Thymus (tissue), 14 donors: ENCODE measurements at places on chromosomes 13 and 19. TPM values are rescaled to one million over a fixed set of nuclear protein-coding genes. Genes with fewer than 3 reads are reported as not detected.

Gene WDR87
- under 0.01 TPM for total RNA-seq

Gene ZNF345
- total RNA-seq: 6.9 TPM

Gene PCDH9
- 5.0 TPM for total RNA-seq

Gene RHPN2
- 5.1 TPM for total RNA-seq

GRCh38 chr19:30395283-30395682 is 23.1 kb downstream of the ZNF536 start:
- no peaks in the 10 kb centered on the region for H3K4me1 ChIP-seq
- H3K36me3 ChIP-seq: no peaks in the 10 kb centered on the region
- H3K27ac ChIP-seq: no peak overlapping the region

GRCh38 chr13:104327211-104327610 is 1261.0 kb upstream of the SLC10A2 start:
- no peak overlapping the region for H3K4me3 ChIP-seq
- H3K36me3 ChIP-seq: no peaks in the 10 kb centered on the region
- no peak overlapping the region for H3K27ac ChIP-seq
- H3K27me3 ChIP-seq: no peaks in the 10 kb centered on the region

DNA sequence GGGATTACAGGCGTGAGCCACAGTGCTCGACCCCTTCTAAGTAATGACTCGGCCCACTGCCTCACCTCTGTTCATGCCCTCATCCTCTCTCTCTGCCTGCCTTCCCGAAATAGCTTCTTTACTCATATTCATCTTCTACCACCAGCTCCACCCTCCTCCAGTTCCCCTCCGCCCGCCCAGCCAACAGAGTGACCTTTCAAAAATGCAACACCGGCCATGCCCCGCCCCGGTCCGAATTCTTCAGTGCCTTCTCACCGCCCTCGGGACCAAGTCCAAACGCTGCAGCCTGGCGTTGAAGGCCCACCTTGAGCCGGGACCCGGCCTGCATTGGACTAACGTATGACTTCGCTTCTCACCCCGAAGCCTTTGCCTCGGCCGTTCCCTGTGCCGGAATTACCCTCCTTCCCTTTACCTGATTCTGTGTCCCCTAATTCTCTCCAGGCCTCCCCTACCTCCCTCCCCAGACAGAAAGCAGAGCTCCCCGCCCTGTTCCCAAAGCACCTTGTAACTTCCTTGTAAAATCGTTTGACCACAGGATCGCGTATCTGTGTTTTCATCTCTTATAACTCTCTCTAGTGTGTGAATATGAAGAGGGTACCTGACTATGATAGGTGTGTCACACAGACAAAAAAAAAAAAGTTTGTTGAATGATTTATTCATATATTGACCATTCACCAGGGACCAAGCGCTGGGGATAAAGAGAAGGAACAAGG is 8.1 kb upstream of the MUC16 start:
- H3K4me3 ChIP-seq: no peak overlapping the region
- no peaks in the 10 kb centered on the region for H3K36me3 ChIP-seq
- DNase-seq: no peak
- H3K4me1 ChIP-seq: no peaks in the 10 kb centered on the region
- no peak overlapping the region for H3K27ac ChIP-seq
- no peaks in the 10 kb centered on the region for H3K27me3 ChIP-seq

DNA sequence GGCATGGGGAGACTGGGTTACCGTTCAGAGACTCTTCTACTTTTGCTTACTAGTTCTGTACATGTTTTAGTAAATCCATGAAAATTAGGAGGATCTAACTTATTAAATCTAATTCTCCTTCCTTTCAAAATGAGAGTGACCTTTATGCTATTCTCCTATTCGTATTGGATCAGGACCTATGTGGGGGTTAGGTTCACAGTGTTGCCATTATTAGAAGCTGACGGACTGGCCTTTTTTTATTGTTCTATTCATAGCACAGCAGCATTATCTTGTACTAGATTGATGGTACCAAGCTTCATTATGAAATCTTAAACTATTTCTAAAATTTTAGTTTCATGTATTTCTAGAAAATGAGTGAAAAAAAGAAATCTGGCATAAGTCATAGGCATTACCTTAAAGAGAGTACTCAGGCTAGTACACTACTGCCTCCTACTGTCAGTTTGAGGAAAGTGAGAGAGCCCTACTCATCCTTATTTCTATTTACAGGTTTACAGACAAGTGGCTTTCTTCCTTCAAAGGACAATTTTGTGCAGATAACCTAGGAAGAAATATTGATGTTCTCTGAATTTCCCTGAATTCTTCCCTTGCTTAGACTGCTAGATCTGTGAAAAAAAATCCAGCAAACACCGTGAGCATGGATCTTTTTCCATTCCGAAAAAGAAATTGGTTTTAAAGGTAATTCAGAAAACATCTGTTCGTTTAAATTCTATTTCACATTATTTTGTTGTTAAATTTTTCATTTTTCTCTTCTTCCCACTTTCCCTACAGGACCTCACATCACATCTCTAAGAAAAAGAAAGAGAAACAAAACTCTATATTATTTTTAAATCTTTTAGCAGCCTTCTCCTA is 485.5 kb downstream of the DIAPH3 start:
- DNase-seq: peak; percentile 66
- no peaks in the 10 kb centered on the region for H3K36me3 ChIP-seq
- no peak overlapping the region for H3K4me3 ChIP-seq
- no peaks in the 10 kb centered on the region for H3K4me1 ChIP-seq
- no peaks in the 10 kb centered on the region for H3K27me3 ChIP-seq
- H3K27ac ChIP-seq: no peak overlapping the region

GRCh38 chr13:35785576-35786303 is 309.3 kb upstream of the MAB21L1 start:
- H3K4me1 ChIP-seq: no peaks in the 10 kb centered on the region
- H3K27ac ChIP-seq: no peak overlapping the region
- H3K4me3 ChIP-seq: no peak overlapping the region
- H3K36me3 ChIP-seq: no peaks in the 10 kb centered on the region
- H3K27me3 ChIP-seq: no peaks in the 10 kb centered on the region
- DNase-seq: no peak

GRCh38 chr13:110653851-110654250 is 38.5 kb downstream of the NAXD start:
- H3K4me3 ChIP-seq: no peak overlapping the region
- no peaks in the 10 kb centered on the region for H3K4me1 ChIP-seq
- H3K27ac ChIP-seq: no peak overlapping the region
- H3K36me3 ChIP-seq: peaks cover 32% of the 10 kb centered on the region
- H3K27me3 ChIP-seq: no peaks in the 10 kb centered on the region

DNA sequence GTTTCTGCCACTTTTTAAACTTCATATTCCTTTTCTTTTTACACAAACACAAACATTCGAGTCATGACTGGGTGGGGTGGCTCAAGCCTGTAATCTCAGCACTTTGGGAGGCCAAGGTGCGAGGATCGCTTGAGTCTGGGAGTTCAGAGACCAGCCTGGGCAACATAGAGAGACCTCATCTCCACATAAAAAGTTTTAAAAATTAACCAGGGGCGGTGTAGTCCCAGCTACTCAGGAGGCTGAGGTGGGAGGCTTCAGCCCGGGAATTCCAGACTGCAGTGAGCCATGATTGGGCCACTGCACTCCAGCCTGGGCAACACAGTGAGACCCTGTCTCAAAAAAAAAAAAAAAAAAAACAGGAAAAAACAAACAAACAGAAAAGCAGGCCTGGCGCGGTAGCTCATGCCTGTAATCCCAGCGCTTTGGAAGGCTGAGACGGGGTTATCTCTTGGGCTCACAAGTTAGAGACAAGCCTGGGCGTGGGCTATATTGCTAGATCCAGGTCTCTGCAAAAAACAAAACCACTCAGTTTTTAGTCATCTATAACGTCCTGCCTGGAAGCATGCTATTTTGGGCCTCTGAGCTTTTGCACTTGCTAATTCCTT is 583 bp upstream of the BAX start:
- H3K4me1 ChIP-seq: peaks cover 20% of the 10 kb centered on the region
- no peaks in the 10 kb centered on the region for H3K27me3 ChIP-seq
- H3K36me3 ChIP-seq: peaks cover 15% of the 10 kb centered on the region
- no peak for DNase-seq
- H3K4me3 ChIP-seq: peak overlapping the region; percentile 83

DNA sequence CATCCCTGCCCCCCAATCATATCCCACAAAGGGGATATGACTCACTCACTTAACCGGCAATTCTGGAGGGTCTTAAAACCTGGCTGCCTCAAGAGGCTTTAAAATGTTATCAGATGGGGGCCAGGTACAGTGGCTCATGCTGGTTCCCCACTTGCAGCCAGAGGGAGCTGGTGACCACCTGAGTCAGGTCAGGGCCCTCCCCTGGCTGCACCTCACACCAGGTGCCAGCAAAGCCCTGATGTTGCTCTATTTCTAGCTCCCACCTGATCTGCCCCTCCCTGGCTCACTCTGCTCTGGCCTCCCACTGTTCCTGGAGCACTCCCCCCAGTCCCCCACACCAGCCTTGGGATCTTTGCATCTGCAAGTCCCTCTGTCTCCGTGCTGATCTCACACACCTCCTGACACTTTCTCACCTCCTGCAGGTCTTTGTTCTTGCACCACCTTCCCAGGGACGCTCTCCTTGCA is 14.2 kb downstream of the HPN start:
- H3K27ac ChIP-seq: no peak overlapping the region
- no peaks in the 10 kb centered on the region for H3K27me3 ChIP-seq
- DNase-seq: no peak
- H3K36me3 ChIP-seq: no peaks in the 10 kb centered on the region

GRCh38 chr19:18469069-18469846 is 31.3 kb upstream of the ISYNA1 start:
- DNase-seq: no peak
- no peak overlapping the region for H3K4me3 ChIP-seq
- peaks cover 25% of the 10 kb centered on the region for H3K36me3 ChIP-seq
- H3K4me1 ChIP-seq: peaks cover 27% of the 10 kb centered on the region
- H3K27ac ChIP-seq: no peak overlapping the region

DNA sequence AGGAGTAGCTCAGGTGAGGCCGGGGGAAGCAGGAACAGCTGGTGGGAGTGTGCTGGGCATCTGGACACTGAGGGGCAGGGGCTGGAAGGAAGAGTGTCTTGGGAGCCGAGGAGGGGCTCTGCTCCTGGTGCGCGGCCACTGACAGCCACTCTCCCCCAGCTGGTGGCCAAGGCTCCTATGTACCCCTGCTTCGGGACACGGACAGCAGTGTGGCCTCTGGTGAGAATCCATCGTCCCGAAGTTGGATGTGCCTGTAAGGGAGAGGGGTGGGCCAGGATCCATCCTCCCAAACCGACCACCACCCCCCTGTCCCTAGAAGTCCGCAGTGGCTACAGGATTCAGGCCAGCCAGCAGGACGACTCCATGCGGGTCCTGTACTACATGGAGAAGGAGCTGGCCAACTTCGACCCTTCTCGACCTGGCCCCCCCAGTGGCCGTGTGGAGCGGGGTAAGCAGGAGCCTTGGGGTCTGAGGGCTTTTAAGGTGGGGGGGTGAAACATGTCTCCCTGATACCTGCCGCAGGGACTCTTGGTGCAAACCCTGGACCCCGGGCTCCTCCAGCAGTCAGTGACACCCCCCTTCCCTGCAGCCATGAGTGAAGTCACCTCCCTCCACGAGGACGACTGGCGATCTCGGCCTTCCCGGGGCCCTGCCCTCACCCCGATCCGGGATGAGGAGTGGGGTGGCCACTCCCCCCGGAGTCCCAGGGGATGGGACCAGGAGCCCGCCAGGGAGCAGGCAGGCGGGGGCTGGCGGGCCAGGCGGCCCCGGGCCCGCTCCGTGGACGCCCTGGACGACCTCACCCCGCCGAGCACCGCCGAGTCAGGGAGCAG is 2.0 kb upstream of the USF2 start:
- H3K4me1 ChIP-seq: peaks cover 25% of the 10 kb centered on the region
- H3K27me3 ChIP-seq: no peaks in the 10 kb centered on the region
- H3K27ac ChIP-seq: peak overlapping the region; percentile 99
- peak overlapping the region; percentile 94 for H3K4me3 ChIP-seq
